ENCODE measurements at places on chromosomes 2 and 18.
A peak's percentile ranks its signal among the peaks of the same experiment; 100 is the strongest.

- no peak for DNase-seq
These were observed 129.8 kb downstream of the LRRC30 start for GRCh38 chr18:7360606-7361170.

- no peak for DNase-seq
These were observed 28.4 kb downstream of the ARHGAP28 start for GRCh38 chr18:6757931-6758330.

DNA sequence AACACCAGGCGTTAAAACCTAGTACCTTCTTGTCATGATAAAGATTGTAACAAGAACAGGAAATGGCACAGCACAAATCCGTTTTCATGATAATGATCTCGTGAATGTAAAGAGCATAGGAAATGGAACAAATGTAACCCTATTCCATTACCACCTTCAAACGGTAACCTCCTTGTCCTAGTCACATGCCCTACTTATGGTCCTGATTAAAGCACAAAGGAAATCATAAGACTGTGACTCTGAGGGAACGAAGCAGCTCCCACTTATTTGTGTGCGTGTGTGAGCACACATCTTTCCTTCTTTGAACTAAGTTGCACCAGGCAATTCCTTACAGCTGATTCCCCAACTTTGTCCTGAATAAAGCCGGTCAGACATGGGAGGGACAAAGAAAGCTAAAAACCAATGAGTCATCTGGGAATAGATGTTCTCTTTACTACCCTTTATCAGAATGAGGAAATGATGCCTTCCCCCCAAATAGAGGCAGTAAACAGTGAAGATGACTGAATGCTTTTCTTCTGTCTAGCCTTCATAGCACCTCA, 192.6 kb downstream of the IKZF2 start:
- no peak for DNase-seq

GRCh38 chr18:77090546-77091174, 41.9 kb downstream of the MBP start:
- no peak for DNase-seq

DNA sequence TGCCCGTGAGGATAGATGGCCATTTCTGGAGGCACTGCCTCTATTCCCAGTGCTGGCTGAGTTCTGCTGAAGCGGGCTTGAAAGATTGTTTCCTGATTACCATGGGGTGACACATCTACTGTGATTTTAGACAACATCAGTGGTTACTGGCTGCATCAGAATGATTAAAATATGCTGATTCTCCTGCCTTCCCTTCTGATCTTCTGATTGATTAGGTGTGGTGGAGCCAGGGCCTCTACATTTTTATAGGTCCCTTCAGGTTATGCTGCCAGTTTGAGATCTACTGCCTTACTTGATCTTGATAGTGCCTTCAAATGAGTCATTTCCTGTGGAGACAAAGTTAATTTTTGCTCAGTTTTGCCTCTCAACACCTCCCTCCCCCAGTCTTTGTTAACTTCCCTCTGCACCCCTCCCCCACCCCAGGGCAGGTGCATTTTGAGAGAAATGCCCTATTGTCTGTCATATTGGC, 31.6 kb upstream of the SNORC start:
- DNase-seq: peak; percentile 64

- no peak for DNase-seq
These were observed 102.2 kb upstream of the ASB18 start for GRCh38 chr2:236366397-236366796.

DNA sequence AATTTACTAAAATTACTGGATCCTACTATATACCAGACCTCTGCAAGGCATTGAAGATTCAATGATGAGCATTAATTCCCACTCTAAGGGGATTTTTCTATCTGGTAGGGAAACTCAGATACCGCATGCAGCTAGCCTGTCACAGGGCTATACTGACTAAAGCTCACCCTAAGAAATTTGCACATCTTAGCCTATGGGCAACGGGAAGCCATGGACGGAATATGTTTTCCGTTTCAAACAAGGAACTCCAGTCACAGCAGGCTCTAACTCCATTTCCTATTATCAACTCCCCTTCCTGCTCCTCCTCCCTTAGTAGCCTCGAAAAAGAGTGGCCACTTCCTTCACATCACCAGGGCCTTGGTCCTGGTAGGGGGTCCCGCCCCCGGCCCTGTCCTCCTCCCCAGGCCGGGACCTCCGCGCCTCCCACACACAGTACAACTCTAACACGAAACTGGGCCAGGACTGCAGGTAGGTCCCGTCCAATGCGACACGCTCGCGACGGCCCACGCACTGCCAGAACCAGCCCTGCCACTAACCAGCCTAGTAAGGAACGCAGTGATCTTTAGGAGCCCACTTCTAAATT, 659 bp upstream of the COX5B start:
- DNase-seq: no peak

GRCh38 chr2:60125611-60126426, 427.6 kb downstream of the BCL11A start:
- no peak for DNase-seq

DNA sequence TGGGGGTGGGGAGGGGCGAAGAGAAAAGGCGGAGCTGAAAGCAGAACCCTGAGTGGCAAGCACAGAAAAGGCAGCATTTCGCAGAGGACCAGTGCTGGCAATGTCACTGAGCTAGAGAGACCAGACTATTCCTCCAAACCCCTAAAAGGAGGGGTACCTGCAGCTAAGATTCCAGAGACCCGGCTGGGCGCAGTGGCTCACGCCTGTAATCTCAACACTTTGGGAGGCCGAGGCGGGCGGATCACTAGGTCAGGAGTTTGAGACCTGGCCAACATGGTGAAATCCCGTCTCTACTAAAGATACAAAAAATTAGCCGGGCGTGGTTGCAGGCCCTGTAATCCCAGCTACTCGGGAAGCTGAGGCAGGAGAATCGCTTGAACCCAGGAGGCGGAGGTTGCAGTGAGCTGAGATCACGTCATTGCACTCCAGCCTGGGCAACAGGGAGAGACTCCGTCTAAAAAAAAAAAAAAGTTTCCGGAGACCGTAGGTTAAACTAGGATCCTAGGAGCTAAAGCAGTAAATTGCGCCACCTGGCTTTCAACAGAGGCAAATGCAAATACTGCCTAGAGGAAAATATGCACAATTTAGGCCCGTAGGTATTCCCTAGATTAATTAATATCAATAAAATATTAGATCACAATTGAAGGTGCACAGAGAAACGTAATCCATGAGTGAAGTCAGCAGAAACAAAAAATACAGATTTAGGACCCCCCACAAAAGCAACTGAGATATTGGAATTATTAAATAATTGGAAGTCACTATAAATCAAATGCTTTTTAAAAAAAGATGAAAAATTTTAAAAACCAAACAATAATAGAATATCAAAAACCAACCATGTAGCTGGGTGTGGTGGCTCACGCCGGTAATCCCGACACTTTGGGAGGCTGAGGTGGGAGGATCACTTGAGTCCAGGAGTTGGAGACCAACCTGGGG, 4.9 kb downstream of the UCN start:
- peak; percentile 88 for DNase-seq

- DNase-seq: no peak
These were observed 58.8 kb downstream of the CCDC195 start for GRCh38 chr2:224657349-224657748.

- DNase-seq: no peak
These were observed 5.1 kb downstream of the CHPF start for GRCh38 chr2:219538504-219538951.

- DNase-seq: no peak
These were observed 8.9 kb downstream of the PAPOLG start for GRCh38 chr2:60764736-60765534.

GRCh38 chr2:207478572-207478971, 51.2 kb upstream of the CREB1 start:
- no peak for DNase-seq

- DNase-seq: no peak
These were observed 50.0 kb downstream of the SNORC start for GRCh38 chr2:232920055-232920454.

DNA sequence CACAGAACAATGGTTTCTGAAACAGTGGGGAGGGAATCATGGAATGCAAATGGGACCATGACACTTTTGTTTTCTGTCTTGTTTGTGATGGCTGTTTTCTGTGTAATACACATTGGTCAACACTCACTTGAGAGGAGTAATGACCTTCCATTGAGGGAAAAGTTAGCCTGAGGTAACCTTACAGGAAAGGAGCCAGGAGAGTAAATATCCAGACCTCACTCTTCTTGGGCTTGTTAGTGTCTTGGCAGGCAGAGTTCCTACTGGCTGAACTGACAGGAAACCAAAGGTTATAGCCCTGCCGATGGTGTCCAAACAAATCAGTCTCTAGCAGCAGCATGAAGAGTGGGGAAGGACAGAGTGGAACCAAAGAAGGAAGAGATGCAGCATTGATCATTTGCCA, 17.2 kb upstream of the RPRM start:
- DNase-seq: no peak

GRCh38 chr2:29509397-29509796, 394.2 kb downstream of the CLIP4 start:
- DNase-seq: no peak

DNA sequence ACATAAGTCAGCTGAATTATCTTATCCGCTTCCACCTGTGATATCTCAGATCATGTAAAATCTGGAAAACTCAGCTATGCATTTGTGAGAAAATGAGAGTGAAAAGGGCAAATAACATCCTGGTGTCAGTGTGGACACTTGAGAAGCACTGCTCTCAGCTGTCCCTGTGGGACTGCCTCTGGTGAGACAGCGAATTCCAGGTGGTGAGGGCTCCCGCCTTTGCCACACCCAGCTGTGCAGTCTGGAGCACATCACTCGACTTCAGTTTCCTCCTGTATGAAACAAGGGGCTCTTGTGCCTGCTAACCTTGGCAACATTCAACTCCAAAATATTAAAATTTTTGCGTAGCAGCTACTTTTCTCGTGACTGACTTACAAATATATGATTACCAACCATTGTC, 194.9 kb upstream of the BOD1L2 start:
- no peak for DNase-seq

GRCh38 chr2:38474021-38474456, 97.0 kb upstream of the ATL2 start:
- no peak for DNase-seq

DNA sequence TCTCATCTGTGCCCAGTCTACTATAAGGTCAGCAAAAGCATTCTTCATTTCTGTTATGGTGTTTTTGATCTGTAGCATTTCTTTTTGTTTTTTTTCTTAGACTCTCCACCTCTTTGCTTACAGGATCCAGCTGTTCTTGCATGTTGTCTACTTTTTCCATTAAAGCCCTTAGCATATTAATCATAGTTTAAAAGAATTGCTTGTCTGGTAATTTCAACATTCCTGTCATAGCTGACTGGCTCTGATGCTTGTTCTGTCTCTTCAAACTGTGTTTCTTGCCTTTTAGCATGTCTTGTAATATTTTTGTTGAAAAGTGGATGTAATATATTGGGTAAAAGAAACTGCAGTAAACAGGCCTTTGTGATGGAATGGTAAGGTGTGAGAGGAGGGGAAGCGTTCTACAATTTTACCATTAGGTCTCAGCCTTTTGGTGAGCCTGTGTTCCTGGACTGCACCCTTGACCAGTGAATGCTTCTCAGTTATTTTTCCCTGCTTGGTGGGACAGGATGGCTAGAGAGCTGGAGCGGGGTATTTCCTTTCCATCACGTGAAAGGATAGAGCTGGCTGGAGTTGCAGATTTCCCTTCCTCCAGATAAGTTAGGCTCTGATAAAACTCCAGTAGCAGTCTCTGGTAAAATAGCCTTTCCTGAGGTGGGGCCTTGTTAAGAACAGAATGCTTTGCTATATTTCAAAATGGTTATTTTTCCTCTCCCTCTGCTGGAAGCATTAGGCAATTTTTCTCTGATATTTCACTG, 65.4 kb downstream of the PLA2R1 start:
- DNase-seq: no peak

DNA sequence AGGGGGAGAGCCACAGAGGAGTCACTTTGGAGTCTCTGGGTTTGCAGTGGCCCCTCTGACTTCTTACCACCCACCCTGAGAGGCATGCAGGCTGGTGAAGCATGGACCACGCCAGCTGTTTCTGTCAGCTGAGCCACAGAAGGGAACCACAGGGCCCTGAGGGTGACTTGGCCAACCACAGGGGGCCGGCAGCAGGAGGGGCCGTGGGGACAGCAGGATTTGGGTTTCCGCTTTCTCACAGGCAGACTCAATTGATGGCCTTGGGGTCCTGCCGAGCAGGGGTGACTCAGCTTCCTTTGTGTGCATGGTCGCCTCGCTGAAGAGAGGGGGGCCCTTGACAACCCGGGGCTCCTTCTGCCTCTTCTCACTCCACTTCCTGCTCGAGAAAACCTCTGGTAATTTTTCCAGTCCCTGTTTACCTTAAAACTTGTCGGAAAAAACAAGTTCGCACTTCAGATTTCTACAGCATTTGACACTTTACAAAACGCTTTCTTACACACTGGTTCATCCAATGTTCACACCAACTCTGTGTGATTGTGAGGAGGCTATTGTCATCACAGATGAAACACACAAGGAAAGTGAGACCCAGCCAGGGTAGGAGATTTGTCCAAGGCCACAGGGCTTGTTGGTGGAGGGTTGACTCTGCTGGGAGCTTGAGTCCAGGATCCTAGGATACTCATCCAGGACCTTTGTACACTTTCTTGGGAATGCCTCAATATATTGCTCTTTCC, 311.2 kb downstream of the LPIN1 start:
- DNase-seq: no peak

DNA sequence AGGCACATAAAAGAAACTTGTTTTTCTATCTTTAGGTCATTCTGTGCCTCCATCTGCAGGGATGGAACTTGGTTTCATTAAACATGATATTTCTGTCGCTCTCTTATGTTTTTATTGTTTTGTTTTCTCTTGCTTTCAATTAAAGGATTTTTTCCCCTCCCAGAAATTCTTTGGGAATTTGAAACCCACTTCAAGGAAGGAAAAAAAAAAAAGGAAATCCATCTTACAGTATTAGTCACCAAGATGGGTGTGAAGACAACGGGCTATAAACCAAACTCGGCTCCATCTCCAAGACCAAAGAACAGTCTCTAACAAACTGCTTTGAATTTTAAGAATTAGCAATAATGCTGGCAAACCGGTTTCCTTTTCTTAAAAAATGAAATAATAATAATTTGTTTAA, 244.1 kb downstream of the BCL11A start:
- DNase-seq: no peak

- no peak for DNase-seq
These were observed 35.7 kb downstream of the CDC42EP3 start for GRCh38 chr2:37635504-37636380.

- no peak for DNase-seq
These were observed 120.9 kb downstream of the FAM210A start for GRCh38 chr18:13605477-13605876.

- no peak for DNase-seq
These were observed 257.3 kb downstream of the ATAD2B start for GRCh38 chr2:23669413-23670244.

GRCh38 chr2:64698668-64699444, 45.1 kb upstream of the SERTAD2 start:
- DNase-seq: peak; percentile 91

- no peak for DNase-seq
These were observed 125.1 kb upstream of the SH3BP4 start for GRCh38 chr2:234826681-234827080.

DNA sequence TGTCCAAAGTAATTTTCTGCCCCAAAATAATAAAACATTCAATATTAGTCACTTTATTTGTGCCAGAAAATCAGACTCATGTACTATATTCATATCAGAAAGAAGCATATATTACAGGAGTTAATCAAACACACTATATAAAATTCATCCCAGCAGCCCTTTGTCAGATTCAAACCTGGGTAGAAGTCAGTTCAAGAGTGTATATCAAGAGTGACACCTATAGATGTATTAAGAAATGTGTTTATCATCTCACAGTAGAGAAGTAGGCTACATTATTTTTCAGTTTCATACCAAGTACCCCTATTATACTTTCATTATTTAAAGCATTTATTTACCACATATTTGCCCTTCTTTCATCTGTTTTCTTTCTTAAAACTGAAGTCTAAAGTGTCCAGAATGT, 193.2 kb upstream of the DDX18 start:
- no peak for DNase-seq

- no peak for DNase-seq
These were observed 162.7 kb downstream of the INHBB start for GRCh38 chr2:120508567-120509041.

All from SW 1271 (cell line).